ENCODE measurements at places on chromosomes 6 and 20.

GRCh38 chr20:62606551-62607201 lies 35.6 kb upstream of the SLCO4A1 start:
- no peak for DNase-seq

GRCh38 chr6:101294676-101295075 lies 98.8 kb upstream of the GRIK2 start:
- DNase-seq, result no peak

GRCh38 chr20:20691477-20692235 lies 20.8 kb downstream of the RALGAPA2 start:
- no peak for DNase-seq

DNA sequence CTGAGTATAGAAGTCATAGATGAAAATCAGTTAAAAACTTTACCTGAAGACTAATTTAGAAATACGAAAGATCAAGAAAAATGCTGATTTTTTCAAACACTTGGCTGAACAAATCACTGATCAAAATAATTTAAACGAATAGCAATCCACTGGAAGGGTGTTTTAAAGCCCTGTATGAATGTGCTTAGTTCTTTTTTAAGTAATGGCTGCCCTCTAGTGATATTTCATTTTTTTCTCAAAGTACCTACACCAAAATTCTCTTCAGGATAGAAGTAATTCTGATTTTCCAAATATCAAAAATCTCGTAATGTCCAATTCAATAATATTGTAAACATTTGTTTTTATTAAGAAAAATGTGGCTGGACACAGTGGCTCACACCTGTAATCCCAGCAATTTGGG lies 32.5 kb downstream of the AKAP7 start:
- no peak for DNase-seq

DNA sequence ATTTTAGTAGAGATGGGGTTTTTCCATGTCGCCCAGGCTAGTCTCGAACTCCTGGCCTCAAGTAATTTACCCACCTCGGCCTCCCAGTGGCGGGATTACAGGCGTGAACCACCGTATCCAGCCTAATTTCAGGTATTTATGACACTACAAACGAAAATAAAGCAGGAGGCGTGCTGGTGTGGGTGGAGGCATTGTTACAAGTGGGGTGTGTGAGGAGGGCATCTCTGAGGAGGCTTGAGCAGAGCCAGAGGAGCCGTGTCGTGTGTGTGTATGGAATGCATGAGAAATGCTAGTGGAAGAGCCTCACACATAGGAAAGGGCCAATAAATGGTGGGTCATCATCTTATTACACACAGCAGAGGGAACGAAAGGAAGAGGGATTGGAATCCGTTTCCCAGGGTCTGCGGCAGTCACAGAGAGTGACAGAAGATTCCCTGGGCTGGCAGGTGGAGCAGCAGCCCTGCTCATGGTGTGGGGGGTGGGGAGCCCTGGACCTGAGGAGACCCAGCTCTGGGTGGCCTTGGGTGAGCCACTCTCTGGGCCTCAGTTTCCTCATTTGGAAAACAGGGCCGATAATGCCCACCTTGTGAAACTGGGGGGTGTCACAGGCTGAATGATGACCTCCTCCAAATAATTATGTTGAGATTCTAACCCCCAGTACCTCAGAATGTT lies 17.2 kb upstream of the PEDS1 start:
- no peak for DNase-seq

DNA sequence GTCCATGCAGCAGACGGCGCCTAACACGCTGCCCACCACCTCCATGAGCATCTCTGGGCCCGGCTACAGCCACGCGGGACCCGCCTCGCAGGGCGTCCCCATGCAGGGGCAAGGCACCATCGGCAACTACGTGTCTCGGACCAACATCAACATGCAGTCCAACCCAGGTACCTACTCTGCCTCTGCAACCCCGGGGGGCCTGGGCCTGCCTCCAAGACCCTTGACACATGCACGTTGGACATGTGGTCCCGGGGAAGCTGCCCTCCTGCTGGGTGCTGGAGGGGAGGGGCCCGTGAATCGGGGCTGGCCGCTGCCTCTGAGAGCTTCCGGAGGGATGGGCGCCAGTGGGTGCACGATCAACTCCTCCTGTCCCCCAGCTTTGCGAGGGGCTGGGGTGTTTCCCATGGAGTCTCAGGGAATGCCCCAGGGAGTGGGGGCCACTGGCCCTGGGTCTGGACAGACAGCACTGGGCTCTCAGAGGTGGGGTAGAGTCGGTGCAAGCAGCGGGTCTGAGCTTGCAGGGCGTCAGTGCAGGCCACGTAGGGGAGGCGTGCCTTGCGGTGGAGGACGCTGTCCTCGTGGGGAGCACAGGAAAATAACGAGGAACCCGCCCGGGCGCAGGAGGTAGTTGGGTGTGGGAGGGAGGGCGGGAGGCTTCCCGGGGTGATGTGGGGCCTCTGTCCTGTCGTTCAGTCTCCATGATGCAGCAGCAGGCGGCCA lies 19.4 kb downstream of the SS18L1 start:
- DNase-seq, result no peak

DNA sequence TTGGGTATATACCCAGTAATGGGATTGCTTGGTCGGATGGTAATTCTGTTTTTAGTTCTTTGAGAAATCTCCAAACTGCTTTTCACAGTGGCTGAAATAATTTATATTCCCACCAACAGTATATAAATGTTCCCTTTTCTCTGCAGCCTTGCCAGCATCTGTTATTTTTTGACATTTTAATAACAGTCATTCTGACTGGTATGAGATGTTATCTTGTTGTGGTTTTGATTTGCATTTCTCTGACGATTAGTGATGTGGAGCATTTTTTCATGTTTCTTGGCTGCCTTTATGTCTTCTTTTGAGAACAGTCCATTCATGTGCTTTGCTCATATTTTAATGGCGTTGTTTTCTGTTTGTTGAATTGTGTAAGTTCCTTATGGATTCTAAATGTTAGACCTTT lies 641.6 kb downstream of the HACE1 start:
- DNase-seq, result no peak

DNA sequence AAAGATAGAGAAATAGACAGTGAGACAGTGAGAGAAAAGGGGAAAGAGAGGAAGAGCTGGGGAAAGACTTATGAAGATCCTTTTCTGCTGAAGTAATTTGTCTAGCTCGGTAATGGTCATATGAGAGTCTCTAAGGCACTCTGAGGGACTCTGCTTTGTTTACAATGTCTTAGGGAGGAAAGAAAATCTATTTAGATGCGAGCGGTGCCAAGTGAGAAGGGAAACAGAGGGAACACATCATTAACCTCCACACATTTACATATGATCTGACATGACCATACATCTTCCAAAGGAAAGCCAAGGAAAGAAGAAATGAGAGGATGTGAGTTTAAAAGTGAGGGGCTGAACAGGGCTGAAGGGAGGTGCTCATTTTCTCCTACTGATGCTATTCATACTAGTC lies 862.3 kb upstream of the CITED2 start:
- no peak for DNase-seq

- no peak for DNase-seq
Observed at GRCh38 chr6:75691012-75691411, 58.0 kb upstream of the MYO6 start.

DNA sequence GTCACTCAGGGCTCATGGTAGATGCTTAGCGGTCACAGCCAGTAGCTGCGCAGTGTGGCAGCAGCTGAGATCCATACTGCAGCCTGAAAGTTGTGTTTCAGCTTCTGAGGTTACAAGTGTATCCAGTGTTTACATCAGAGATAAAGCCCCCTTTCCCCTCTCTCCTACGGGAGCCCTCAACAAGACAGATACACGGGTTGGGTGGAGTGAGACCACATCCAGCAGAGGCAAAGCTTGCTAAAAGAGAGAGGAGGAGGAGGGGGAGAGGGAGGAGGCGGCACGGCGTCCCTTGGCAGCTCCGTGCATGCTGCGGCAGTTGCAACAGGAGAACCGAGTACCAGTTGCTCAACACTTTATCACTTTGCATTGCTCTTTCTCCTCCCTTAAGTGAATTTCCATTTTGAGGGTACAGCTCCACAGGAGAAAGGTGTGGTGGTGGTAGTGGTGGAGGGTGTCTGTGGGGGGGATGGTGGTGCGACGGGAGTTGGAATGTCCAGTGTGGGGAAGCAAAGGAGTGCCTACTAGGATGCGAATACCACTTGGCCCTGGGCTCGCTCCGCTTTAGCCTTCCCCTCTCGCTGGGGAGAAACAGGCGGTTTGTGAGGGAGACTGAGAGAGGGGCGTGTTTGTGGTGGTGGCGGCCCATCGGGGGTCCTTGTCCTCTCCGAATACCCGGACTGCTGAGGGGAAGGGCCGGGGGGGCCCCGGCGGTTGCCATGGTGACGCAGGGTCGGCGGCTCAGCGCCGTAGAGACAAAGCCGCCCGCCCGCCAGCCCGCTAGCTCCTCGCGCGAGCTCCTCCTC lies 405 bp upstream of the RNF182 start:
- no peak for DNase-seq

DNA sequence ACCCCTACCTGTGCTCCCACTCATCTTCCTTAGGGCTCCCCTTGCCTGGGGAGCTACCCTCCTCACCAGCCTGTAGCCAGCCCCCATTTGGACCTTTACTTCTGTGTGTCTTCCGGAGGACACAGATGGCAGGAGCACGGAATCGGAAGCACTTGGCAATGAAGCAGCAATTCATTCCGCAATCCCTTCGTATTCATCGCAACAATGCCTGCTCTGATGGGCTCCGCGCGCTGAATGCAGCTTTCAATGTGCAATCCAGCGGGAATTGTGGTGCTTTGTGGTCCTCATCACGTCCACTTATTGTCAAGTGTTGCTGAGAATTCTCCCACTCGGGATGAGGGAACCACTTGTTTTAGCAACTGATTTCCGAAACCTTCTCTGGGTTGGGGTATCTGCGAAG lies 336.0 kb downstream of the DHX35 start:
- no peak for DNase-seq

DNA sequence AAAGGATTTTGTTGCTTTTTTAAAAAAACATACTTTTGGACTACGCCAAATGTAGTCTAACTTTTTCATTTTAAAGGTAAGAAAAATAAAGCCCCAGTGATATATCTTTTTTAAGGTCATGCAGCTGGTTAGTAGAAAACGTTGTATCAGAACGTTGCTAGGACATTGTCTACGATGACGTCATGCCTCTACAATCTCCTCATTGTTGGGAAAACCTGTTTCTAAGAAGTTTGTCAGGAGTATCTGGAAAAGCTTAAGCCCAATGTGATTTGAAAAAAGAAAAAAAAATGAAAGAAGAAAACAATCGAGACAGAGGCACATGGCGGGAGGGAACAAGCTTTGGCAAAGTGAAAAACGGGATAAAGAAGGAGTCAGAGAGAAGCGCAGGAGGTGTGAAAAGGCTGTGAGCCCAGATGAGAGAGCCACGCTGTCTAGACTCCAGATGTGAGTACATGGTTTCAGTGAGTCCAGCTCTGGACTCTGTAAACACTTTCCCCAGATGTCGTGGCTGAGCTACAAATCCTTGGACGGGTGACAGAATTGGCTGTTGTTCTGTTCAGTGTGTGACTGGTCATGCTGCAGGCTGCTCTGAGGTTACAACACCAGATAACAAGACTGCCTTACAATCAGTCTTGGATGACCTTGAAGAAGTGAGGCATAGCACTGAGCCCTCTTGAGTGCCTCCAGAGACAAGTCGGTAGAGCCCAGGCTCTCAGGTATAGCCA lies 656.7 kb upstream of the ID4 start:
- DNase-seq, result no peak

GRCh38 chr6:118580585-118581419 lies 32.7 kb downstream of the PLN start:
- DNase-seq, result peak; percentile 17

DNA sequence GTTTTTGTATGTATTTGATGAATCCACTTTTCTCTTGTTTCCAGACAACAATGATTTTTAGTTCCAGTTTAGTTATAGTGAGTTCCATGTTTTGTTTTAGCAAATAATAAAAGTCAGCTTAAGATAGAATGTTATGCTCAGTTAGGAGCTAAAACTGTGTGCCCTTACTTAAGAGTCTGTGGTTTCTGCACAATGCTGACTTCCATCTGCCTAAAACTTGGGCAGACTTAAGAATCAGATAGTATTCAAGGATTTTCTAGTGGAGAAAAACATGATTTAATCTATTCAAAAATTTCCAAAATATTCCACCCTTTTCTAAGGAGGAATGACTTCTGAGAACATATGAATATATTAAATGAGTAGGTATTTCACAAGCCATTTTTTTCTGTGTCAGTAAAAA lies 32.8 kb downstream of the LAMA4 start:
- DNase-seq, result no peak

GRCh38 chr20:44758247-44759101 lies 12.8 kb downstream of the KCNK15 start:
- no peak for DNase-seq

- no peak for DNase-seq
Observed at GRCh38 chr20:891058-891705, 25.0 kb downstream of the ANGPT4 start.

DNA sequence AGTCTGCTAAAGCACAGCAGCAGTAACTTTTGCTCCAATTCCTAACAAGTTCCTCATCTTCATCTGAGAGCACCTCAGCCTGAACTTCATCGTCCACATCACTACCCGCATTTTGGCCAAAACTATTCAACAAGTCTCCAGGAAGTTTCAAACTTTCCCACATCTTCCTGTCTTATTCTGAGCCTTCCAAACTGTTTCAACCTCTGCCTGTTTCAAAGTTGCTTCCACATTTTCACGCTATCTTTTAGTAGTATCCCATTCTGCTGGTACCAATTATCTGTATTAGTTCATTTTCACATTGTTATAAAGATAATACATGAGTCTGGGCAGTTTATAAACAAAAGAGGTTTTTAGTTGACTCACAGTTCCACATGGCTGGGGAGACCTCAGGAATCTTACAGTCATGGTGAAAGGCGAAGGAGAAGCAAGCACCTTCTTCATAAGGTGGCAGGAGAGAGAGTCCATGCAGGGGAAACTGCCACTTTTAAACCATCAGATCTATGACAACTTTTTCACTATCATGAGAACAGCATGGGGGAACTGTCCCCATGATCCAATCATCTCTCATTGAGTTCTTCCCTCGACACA lies 99.4 kb upstream of the GRIK2 start:
- no peak for DNase-seq

DNA sequence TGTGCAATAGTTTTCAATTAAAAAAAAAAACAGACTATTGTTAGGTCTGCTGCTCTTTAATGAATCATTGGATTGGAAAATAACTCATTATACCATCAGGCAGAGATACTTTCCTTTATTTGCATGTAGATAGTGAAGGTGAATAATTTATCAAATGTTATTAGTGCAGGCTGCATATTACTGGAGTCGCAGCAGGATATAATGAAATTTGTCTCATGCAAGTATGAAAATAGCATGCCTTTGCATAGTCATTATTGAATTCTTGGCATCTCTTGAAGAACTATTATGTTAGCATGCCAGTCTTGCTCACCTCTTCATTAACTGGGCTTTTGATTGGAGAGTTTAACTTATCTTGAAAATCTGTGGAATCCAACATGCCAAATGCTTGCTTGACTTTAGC lies 241.7 kb downstream of the CDKAL1 start:
- DNase-seq, result no peak

GRCh38 chr6:137743493-137743892 lies 123.6 kb upstream of the TNFAIP3 start:
- DNase-seq, result no peak

DNA sequence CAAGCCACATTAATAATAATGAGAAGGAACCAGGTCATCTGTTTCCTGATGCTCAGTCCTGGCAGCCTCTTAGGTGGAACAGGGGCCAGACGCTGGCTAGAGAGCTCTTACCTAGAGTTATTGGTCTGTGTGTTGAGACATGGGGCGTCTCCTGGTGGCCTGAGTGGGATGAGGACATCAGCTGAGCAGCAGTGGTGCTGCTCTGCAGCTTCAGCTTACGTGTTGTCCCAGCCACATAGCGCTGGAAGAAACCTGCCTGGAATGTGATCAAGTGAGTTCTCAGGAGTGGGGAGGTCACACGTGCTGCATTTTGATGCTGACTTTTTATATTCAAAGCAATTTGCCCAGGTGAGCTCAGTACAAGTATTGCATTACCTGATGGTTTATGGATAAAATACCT lies 355.4 kb downstream of the CDH26 start:
- DNase-seq, result no peak

GRCh38 chr20:53447316-53447715 lies 146.3 kb downstream of the ZNF217 start:
- DNase-seq, result no peak
